ENCODE measurements at places on chromosomes 5 and 9. TPM values are rescaled to one million over a fixed set of nuclear protein-coding genes. Genes with fewer than 3 reads are reported as not detected.

GRCh38 chr9:33168941-33169544, 1.9 kb upstream of the B4GALT1 start:
- DNase-seq, result no peak

GRCh38 chr9:38727497-38728001, 7.6 kb upstream of the FAM240B start:
- DNase-seq, result peak; percentile 80

DNA sequence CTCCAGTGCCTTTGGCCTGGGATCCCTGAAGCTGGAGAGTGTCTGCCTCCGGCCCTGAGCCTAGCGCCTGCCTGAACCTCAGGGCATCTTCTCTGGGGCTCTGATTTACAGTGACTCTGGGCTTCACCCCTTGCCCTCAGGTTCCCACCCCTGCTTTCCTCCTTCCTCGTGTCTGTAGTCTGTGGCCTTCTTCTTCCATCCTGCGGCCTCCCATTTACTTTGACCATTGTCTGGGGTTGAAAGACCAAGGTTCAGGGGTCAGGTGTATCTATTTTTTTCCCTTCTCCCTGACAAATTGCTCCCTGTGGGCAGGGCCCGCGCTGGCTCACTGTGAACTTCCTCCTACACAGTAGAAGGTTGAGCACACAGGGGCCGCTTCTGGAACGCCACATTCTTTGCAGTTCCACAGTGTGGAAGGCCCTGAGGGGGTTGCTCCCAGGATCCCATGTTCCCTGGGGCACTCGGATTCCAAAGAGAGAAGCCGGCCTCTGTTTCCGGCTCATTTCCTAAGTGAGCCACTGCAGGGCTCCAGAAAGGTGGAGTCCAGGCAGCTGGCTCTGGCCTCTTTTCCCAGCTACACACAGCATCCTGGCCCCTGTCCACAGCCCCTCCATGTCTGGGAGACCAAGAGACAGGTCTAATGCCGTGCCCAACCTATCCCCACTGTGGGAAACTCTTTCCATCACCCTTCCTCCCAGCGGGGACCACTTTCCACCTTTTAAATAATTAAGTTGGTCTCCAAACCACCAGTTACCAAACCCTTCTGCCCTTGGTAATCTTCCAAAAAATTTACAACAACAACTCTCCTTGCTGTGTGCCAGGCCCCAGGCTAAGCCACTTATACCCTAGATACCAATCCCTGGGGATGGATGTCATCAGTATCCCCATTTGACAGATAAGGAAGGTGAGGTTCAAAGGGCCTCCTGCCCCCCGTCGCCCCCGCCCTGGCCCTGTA, 140.3 kb upstream of the IER5L start:
- DNase-seq, result no peak

DNA sequence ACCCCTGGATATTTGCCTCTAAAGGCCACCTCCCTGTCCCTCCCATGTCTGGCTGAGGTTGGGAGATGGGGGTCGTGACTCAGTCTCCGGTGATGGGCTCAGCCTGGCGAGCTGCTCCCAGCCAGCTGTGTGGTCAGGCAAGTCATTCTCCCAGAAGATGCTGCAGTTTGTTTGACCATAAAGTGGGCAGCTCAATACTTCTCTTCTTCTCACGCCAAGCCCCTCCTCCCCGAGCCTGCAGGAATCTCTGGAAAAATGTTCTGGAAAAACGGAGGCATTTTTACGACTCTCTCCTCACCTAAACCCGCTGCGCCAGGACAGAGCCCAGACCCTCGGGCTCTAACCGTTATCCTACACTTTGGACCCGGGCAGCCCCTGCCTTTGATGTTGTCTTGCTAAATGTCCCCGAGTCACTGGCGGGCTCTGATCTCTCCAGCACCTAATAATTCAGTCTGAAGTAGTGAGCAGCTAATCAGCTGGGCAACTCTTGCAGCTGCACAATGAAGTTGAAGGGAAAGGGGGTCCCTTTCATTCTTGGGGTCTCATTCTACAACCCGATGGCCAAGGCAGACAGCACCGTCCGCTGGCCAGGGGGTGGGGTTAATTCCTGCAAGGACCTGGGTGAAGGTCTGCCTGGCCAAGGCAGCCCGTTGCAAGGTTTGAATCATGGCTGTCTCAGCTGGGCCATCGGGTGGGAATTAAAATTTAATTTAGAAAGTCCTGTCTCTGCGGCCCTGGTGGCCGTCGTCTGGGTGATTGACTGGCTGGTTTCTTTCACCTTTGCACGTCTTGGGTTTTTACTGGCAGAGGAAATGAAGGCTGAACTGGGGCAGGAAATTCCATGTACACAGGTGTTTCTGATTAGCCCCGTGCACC, 12.3 kb downstream of the DCANP1 start:
- DNase-seq, result no peak

SERINC5 gene
- 107 TPM for total RNA-seq

- DNase-seq, result no peak
Measured at GRCh38 chr9:16320338-16320902, 550.0 kb downstream of the BNC2 start.

GRCh38 chr5:151041577-151042268, 21.3 kb downstream of the GPX3 start:
- no peak for DNase-seq

Measured in GM23338 (cell line).